ENCODE measurements at places on chromosomes 16 and 17. TPM values are rescaled to one million over a fixed set of nuclear protein-coding genes. Genes with fewer than 3 reads are reported as not detected.

Gene HSD17B2
- total RNA-seq = not detected

Gene SLFN13
- total RNA-seq = 46.0 TPM

- peaks cover 4% of the 10 kb centered on the region for H3K27me3 ChIP-seq
- H3K27ac ChIP-seq = peak overlapping the region; percentile 92
- H3K4me1 ChIP-seq = peaks cover 41% of the 10 kb centered on the region
- H3K4me3 ChIP-seq = peak overlapping the region; percentile 95
- peaks cover 22% of the 10 kb centered on the region for H3K36me3 ChIP-seq
Observed at GRCh38 chr16:11915114-11915643, 577 bp downstream of the GSPT1 start.

DNA sequence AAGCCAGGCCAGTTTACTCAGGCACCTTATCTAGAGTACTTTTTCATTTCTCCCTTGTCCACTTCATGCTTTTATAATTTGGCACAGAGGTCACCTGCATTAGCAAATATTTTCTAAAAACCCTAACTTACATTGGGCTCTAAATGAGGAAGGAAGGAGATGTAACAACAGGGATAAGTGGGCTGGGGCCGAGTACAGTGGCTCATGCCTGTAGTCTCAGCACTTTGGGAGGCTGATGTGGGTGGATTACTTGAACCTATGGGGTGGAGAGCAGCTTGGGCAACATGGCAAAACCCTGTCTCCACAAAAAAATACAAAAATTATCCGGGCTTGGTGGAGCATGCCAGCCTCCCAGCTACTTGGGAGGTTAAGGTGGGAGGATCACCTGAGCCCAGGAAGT, 55.9 kb downstream of the TMEM100 start:
- no peaks in the 10 kb centered on the region for H3K4me1 ChIP-seq
- H3K4me3 ChIP-seq = no peak overlapping the region
- no peaks in the 10 kb centered on the region for H3K36me3 ChIP-seq
- no peak for DNase-seq
- no peak overlapping the region for H3K27ac ChIP-seq
- H3K27me3 ChIP-seq = peaks cover 27% of the 10 kb centered on the region

DNA sequence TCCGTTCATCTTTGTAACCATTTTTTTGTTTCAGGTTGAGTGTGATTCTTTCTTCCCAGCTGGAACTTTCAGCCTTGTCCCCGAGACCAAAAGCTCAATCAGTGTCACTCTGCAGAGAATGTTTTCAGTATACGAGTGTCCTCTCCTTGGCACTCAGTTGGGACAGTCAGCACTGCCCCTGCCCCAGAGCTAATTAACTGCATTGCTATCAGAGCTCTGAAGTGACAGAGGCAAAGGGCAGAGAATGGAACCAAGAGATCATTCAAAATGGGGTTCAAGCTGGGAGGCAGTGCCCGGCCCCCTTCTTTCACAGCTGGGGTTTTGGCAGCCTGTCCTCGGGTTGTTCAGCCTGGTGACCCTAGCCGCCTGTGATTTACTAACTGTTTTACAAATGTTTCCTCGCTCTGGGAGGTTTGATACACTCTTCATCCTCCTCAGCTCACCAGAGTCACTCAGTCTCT, 195.9 kb upstream of the TBX2 start:
- no peaks in the 10 kb centered on the region for H3K36me3 ChIP-seq
- H3K4me3 ChIP-seq = no peak overlapping the region
- peaks cover 2% of the 10 kb centered on the region for H3K4me1 ChIP-seq
- H3K27ac ChIP-seq = no peak overlapping the region
- H3K27me3 ChIP-seq = no peaks in the 10 kb centered on the region

GRCh38 chr16:2159175-2159838, 3.7 kb downstream of the TRAF7 start:
- no peak overlapping the region for H3K27ac ChIP-seq
- peaks cover 25% of the 10 kb centered on the region for H3K4me1 ChIP-seq
- H3K27me3 ChIP-seq = no peaks in the 10 kb centered on the region
- no peak for DNase-seq
- H3K4me3 ChIP-seq = no peak overlapping the region

GRCh38 chr16:1966460-1966859, at the start of gene RNF151:
TSS of gene RNF151 (plus strand) at chr16:1966856. CDS start at chr16:1966882, 26 bp downstream.
- H3K27me3 ChIP-seq = no peaks in the 10 kb centered on the region
- peak within 1 kb of the TSS; percentile 92 for H3K4me3 ChIP-seq
- H3K4me1 ChIP-seq = peaks cover 35% of the 10 kb centered on the region
- peaks cover 38% of the 10 kb centered on the region for H3K36me3 ChIP-seq
- H3K27ac ChIP-seq = peak within 1 kb of the TSS; percentile 96

Data from activated CD4-positive, alpha-beta memory T cell treated with anti-CD3 and anti-CD28 coated beads for 36 hours (primary cell).